Activated effector memory CD4-positive, alpha-beta T cell treated with anti-CD3 and anti-CD28 coated beads, Interleukin-2, amount 50 U/mL, for 16 hours (primary cell): ENCODE measurements at places on chromosomes 2 and 18.

GRCh38 chr18:12989397-12990122 lies 1.6 kb upstream of the CEP192 start:
- no peak for DNase-seq

DNA sequence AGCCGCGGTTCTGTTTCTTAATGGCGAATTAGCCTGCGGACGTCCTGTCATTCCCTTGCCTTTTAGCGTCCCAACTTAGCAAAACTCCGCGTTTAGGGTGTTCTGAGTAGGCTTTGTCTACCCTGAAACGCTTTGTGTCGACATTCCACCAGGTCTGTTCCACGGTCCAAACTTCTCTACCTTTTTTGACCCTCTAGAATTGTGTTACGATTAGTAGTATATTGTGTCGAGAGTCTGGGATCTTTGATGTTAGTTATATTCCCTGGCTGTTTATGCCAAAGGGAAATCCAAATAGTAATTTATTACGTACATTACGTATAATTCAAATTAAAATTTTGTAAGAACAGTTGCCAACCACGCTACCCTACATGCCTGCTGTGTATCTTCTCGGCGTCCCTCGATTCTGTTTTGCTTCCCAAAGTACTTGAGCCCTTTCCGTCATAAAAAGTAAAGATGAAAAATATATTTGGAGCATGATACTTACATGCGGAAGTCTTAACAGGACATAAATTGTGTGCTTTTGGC lies 495 bp upstream of the TTC32 start:
- DNase-seq: no peak

DNA sequence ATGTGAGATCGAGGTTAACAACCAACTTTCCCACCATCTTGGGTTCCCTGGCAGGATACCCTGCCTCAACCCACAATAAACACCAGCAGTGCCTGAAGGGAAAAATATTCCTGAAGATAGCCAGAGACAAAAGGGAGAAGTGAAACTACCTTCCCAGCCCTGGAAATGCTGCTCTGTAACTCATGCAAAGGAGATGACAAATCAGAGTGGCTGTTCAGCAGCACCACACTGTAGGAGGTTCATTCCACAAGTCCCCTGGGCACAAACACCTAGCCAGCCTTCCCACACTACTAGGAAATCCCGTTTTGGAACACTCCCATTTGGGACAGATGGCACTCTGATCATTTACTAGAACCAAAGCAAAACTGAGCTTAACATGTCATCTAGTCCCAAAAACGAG lies 190.7 kb upstream of the RBBP8 start:
- DNase-seq: no peak

DNA sequence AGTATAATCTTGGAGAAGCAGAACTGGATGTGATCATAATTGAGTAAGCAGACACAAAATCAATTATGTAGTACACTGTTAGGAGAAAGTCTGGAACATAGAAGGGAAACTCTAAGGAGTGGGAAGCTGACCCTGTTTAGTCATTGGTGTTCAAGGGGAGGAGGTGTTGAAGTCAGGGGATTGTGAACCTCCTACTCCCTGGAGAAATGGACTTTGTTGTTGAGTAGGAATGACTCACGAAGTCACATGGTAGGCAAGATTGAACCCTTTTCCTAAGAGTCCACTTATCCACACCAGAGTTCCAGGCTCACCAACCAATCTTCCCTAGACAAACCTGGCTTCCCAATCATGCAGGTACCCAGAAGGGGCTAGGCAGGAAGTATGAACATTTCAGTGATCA lies 81.0 kb upstream of the BCL11A start:
- no peak for DNase-seq

DNA sequence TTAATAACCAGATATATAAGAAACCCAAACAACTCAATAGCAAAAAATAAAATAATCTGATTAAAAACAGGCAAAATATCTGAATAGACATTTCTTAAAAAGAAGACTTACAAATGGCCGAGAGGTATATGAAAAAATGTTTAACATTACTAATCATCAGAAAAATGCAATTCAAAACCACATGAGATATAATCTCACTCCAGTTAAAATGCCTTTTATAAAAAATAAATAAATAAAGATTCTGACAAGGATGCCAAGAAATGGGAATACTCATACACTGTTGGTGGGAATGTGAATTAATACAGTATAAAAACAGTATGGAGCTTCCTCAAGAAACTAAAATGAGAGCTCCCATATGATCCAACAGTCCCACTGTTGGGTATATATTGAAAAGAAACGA lies 33.9 kb upstream of the BMP10 start:
- no peak for DNase-seq

DNA sequence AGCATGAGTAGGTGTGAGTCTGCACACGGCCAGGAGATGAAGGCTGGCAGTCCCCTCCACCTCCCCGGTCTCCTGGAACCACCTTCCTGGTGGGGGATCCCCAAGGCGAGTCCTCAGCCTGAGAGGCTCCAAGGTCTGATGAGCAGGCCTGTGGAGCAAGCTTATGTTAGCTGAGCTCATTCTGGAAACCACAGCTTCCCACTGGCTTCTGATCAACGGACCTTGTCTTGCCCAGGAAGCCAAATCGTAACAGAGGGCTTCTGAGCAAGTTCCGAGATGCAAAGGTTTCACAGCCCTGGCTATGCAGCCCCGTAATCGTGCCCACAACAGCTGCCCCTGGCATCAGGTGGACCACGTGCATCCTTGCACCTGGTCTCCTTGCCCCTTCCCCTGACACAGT lies 28.8 kb upstream of the GPR55 start:
- DNase-seq: no peak
